ENCODE measurements at places on chromosomes 3 and 15. TPM values are rescaled to one million over a fixed set of nuclear protein-coding genes. Genes with fewer than 3 reads are reported as not detected.
A peak's percentile ranks its signal among the peaks of the same experiment; 100 is the strongest.

Gene UNC13C
- not detected for total RNA-seq

Gene TMEM212
- total RNA-seq, result not detected

Gene ZNF660
- 5.9 TPM for total RNA-seq

DNA sequence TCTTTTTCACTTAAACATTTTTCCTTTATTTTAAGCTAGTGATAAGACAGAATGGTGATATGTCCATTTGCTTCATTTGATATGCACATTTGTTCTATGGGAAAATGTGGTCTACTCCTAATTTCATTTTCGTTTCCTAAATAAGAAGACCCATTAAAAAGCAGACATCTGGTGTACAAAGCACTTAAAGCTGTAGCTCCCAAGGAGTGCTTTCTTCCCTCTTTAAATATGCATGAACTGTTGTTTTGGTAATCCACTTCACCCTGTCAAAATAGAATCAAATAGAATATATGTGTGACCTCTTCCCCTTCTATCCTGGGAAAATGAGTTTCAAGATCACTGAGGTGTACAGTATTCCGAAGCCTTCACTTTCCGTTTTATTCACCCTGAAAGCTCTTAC, 182.8 kb downstream of the ROBO2 start:
- no peak for DNase-seq

GRCh38 chr3:172194702-172195406, 155.5 kb downstream of the FNDC3B start:
- DNase-seq, result no peak

Gene ERICH6
- total RNA-seq, result not detected

DNA sequence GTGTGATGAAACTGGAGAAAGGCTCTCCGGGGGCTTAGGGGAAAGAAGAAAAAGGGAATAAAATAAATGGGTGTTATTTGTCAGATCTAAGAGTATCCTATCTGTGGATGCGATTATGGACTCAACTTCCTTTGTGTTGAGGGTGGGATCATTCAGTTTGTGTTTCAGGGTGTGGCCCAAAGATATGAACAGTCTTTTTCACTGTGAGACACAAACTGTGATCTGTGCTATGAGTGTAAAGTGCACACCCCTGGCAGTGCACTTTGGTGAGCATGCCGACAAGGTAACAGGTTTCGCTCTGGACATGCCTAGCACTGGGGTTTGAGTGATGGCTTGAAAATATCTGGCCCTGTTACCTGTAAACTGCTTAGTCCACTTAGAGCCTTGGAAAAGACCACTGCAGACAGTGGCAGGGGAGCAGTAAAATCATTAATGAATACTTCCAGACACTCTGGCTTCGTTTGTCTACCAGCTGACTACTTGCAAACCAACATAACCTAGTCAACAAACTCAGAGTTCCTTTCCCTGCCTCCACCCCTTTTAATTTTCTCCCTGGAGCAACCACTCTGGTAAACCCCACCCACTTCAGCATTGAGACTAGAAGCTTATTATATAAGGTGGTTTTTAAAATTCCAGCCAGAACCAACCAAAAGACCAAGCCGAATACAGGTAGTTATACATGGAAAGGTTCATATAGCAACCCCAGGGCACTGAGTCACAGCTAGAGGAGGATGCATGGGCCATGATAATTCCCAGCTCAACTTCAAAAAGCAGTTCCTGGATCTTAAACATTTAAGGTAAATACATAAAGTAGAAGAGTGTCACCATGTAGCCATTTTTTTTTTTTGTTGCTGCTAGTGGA, 55.1 kb downstream of the TAMM41 start:
- DNase-seq, result no peak

Gene IGSF11
- total RNA-seq, result 0.17 TPM

Gene CHRNA5
- 4.4 TPM for total RNA-seq

DNA sequence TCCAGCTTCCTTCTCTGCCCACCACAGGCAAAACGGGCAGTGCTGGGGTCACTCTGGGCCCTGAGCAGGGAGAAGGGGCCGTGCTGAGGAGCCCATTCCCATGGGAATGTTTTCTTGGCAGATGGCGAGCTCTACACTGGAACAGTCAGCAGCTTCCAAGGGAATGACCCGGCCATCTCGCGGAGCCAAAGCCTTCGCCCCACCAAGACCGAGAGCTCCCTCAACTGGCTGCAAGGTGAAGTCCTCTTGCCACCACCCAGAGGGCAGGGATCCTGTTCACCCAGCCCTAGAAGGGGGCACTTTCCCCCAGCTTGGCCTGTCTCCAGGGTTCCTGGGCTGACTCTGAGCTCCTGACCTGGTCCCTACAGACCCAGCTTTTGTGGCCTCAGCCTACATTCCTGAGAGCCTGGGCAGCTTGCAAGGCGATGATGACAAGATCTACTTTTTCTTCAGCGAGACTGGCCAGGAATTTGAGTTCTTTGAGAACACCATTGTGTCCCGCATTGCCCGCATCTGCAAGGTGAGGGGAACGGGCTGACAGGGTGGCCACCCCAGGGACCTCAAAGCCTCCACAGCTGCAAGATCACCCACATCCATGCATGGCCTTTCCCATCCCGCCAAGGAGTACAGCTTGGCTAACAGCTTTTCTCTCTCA, 12.4 kb downstream of the CIB1 start:
- no peak for DNase-seq

DNA sequence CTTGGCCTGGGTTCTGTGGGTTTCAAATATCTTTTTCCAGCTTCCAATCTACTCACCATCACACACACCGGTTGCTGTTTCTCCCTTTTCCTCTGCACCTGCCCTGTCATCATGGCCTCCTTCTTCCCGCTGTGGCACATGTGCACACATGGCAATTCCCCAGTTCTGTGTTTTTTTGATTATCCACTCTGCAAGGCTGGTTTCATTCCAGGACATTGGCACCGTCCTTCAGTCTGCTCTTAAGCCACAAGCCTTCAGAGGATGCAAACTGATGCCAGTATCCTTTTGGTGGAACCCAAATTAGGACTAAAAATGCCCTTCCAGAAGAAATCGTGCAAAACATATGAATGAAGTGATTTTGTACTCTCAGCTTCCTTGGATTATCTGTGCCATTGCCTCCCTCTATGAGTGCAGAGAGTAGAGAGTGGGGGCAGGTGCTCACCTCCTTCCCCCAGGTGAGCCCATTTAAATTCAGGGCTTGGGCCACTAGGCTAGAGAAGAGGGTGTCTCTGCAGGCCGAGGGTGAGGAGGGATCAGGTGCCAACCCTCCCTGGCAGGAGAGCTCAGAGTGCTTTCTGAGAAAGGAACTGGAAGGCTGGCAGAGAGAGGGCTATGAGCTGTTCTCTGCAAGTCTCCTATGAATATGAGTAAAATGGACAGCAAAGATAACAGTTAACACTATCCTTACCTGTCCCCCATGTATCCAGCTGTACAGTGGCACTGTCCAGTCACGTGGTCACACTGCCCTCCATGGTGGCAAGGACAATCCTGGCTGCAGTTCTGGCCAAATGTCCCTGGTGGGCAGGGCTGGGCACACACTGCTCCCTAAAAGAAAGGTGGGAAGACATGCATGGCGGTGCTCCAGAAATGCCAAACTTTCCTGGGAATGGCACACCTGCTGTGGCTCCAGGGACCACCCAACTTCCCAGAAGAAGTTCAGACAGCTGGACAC, 100.8 kb downstream of the RAB11A start:
- DNase-seq, result no peak

DNA sequence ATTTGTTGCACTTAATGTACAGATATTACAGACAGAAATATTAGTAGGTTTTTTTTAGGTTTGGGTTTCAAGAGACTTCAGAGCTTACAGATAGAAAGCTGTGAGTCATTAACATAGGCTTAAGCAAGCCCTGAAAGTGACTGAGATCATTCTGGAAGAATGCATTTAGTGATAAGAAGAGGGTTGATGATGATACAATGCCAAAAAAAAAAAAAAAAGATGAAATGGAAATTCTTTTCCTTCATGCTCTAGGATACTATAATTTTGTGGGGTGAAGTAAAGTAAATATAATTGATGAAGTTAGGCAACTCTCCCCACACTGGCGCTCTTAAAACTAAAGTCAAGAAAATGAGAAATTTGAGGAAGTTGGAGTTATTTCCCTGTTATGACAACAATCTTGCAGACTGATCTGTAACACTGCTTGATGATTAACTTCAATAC, 169.4 kb upstream of the ZNF385D start:
- no peak for DNase-seq

DNA sequence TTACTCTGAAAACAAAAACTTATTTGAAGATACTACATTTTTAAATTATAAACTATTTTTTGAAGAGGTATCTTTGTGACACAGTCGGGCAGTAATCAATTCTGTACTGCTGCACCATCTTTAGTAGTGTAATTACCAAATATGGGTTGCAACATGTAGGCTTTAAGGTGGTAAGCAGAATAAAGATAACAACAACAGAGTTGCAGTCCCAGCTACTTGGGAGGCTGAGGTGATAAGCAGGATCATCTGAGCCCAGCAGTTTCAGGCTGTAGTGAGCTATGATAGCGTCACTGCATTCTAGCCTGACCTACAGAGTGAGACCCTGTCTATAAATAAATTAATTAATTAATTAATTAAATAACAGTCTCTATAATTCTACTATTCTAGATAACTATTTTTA, 6.0 kb downstream of the PLOD2 start:
- DNase-seq, result no peak

Gene TCF12
- total RNA-seq, result 69.4 TPM

Gene UBAP1L
- total RNA-seq, result 5.7 TPM

Gene UBA3
- total RNA-seq, result 111 TPM

GRCh38 chr15:31365655-31366127, 39.1 kb downstream of the KLF13 start:
- peak; percentile 86 for DNase-seq

Gene MFGE8
- total RNA-seq, result 10.9 TPM

- no peak for DNase-seq
Measured at GRCh38 chr15:87527875-87528274, 728.7 kb downstream of the NTRK3 start.

DNA sequence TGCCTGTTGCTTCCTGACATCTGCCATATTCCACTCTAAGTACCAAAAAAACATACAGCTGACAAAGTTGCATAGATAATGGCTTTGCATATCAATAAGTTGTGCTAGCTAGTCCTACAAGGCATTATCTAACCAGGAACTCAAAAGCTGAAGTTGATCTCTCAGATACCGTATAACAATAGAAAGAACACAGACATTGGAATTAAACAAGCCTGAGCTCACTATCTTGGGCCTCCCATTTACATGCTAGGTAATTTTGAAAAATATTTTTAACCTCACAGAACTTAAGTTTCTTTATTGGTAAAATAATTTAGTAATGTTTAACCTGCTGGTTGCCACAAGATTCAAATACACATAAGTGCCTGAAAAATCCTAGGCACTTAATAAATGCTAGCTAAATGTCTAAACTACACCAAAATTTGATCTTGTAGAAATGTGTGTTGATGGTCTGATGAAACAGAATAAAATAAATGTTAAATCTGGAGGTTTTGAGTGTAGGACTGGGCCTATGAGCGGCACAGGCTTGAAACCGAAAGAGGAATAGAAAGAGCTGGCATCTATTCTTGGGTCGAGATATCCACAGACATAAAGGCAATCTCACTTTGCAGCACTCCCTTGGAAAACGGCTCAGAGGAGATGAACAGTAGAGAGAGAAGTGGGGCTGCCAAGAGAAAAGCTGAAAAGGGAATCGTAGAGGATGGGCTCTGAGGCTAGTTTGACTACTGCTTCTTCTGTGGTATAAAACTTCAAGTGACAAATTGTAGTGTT, 29.9 kb upstream of the TTC14 start:
- no peak for DNase-seq

DNA sequence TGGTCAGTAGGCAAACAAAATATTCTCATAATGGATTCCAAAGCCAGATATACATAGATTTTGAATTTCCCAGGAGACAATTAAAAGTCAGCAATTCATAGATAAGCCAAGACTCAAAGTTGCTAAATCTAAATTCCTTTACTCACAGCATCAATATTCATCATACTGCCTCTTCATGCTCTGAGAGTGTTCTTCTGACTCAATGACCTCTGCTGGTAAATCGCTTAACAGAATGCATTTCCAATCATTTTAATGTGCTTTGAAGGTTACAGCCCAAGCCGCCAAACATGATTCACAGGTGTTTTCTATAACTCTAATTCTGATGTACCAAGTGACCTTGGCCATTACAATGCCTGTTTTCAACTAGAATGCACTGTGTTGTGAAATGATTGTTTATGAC, 24.2 kb upstream of the SLC4A7 start:
- DNase-seq, result no peak

Gene SERPINI2
- not detected for total RNA-seq

Gene PIERCE2
- not detected for total RNA-seq

GRCh38 chr15:29100486-29101000, 169.1 kb downstream of the NSMCE3 start:
- DNase-seq, result no peak

DNA sequence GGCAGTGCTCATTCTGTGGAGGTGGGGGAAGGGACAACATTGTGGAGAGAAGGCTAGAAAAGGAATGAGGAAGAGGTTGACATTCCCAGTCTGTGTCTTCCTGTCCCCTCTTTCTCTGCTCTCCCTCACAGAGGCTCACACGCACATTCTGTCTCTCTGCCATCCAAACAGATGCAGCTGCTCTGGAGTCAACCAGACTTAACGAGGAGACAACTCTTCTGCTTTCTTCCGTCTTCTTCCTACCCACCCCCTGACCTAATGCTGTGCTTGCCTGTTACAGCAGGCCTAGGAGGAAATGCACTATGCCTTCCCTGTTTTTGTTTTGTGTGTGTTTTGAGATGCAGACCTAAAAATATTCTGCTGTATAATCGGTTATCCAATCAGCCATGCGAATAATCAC, 121.9 kb downstream of the CACNA1D start:
- DNase-seq, result no peak

- DNase-seq, result no peak
Measured at GRCh38 chr15:91182101-91182500, 82.0 kb downstream of the SV2B start.

DNA sequence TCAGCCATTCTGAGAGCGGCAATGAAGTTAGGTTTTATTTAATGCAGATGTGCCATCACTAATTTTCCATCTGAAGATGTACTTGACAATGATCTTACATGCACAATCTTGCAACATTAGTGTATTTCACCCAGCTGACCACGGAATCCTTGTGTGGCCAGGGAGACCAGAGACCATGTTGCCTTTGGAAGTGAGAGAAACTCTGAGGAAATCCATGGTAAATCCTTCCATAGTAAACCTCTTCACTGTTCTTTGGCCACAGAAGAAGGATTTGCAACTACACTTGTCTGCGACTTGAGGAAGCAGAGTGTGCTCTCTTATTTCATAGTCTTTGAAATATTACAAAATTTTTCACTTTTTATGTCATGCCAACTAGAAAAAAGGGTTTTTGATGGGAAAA, 128.4 kb upstream of the IGSF10 start:
- no peak for DNase-seq

- DNase-seq, result no peak
Measured at GRCh38 chr3:189557824-189558223, 73.4 kb upstream of the TP63 start.

GRCh38 chr3:170953229-170953628, 44.8 kb upstream of the EIF5A2 start:
- DNase-seq, result no peak

DNA sequence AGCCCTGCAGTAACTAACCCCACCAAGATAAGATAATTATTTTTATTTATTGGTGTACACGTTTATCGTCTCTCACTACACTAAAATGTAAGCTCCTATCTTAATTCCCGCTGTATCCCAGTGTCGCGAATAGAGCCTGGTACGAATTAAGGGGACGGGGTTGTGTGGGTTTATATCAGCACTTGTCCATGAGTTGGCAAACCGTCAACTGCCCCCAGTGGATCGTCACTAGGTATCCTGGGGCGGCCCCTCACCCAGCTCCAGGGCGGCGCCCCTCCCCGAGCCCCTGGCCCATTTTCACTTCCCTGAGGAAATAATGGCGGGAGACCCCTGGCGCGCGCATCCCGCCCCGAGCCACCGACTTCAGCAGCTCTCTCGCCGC, 465 bp downstream of the RUVBL1 start:
- no peak for DNase-seq

GRCh38 chr3:167876620-167877281, 141.2 kb downstream of the SERPINI1 start:
- DNase-seq, result no peak

Measured in natural killer cell treated with Interleukin-12 subunit alpha and Interleukin-12 subunit beta and Interleukin-15 and Interleukin-18, amount 100 ng/mL, for 72 hours (primary cell).